Activated naive CD4-positive, alpha-beta T cell treated with anti-CD3 and anti-CD28 coated beads, Interleukin-2, amount 50 U/mL, for 16 hours (primary cell): ENCODE measurements at places on chromosomes 12 and 14.

DNA sequence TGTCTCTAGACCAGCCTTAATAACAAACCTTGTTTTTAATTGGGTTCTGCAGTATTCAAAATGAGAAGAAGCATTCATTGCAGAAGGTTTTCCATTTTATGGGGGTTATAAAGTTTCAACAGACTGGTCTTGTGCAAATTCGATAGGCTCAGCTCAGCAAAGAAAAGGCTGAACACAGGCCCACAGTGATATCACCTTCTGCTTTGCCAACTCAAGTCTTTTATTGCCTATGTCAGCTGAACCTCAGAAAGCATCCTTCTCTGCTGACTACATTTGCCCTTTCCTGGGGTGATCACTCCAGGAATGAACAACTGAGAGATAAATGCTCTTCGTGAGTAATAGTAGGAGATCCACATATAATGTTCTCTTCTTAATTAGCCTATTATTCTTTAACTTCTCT is 134.5 kb upstream of the CCDC175 start:
- DNase-seq = no peak

- DNase-seq = no peak
These were observed 84.0 kb downstream of the PTPN21 start for GRCh38 chr14:88470542-88471440.

DNA sequence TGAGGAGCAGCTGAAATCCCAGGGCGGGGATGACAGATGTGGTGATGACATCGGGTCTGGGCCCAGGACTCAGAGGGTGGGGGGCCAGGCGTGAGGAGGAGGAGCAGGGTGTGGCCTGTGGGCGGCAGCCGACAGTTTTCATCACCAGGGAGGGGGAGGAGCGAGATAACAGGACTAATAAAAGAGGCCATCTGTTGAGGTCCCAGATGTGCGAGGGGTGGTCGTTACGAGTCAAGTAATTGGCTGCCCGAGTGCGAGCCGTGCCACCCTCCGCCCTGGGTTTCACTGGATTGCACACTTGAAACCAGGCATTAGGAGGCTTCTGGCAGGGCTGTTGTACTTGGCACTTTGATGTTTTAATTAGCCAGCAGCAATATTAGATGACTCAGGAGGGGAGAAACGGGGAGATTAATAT is 67.2 kb downstream of the NOS1 start:
- no peak for DNase-seq

DNA sequence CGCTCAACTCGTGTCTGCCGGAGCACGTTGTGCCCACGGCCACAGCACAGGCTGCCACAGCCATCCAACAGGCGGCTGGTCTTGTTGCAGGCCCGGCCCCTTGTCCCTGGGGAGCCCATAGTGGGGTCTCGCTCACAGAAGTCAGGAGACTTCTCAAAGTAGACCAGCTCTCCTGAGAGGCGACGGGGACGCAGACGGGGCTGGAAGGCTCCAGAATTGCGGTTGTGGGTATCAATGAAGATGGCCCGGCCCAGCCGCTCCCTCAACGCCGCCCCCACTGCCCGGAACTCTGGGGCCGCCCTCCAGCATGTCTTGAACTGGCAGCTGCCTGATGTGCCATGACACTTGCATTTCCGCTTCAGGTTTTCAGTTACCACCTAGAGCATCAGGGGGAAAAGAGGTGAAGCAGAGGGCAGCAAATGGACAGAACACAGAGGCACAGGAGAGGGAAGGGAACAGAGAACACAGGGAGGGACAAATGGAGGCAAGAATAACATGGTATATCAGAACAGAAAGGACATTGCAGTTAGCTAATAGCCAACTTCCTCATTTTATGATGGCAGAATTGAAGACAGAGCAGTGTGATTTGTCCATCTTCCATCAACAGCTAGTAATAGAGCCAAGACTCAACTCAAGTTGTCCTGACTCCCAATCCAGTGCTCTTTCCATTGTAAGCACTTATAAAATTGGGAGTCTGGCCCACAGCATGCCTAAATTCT is 5.2 kb downstream of the WNT10B start:
- no peak for DNase-seq

DNA sequence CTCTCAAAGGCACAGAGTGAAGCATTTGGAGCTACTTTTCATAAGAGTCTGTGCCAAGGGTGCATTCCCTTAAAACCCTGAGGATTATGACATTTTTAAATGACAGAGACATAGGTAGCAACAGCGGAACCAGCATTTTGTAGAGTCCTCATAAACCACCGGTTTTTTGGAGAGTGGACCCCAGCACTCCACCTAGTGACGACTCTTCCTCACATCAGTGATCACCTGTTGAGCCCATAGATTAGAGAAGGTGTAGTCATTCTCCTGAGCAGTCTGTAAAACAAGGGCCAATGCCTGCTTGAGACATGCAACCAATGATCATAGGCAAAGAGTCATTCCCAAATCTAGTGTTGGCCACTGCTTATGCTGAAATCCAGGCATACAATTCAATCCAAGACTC is 399.1 kb downstream of the GXYLT1 start:
- no peak for DNase-seq

- no peak for DNase-seq
These were observed 66.3 kb downstream of the ZNF664 start for GRCh38 chr12:124039276-124039675.

DNA sequence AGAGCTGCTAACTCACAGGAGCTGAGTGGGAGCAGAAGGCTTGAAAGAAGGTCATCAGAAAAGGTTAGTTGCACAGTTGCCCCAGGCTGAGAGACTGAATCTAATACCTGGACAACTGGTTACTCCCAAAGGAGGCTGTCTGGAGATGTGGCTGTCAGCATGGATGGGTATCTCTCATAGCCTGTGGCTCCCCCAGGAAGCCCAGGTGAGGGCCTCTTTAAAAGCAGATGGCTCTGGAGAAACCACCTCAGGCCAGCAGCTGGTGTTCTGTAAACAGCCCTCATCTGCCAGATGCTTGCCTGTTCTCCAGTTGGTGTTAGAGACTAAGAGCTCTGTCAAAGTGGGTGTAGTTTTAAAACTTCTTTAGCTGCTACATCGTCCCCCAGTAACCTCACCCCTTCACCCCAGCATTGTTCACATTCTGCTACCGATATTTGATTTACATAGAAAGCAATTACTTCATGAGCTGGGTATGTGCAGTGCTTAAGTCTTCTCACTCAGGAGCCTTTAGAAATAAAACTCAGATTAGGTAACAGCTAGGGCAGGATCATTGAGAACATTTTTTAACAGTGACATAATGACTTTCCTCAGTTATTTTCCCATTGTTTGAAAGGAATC is 25.8 kb downstream of the DACT1 start:
- DNase-seq = no peak

- no peak for DNase-seq
These were observed 660 bp upstream of the HCFC2 start for GRCh38 chr12:104063712-104064030.

DNA sequence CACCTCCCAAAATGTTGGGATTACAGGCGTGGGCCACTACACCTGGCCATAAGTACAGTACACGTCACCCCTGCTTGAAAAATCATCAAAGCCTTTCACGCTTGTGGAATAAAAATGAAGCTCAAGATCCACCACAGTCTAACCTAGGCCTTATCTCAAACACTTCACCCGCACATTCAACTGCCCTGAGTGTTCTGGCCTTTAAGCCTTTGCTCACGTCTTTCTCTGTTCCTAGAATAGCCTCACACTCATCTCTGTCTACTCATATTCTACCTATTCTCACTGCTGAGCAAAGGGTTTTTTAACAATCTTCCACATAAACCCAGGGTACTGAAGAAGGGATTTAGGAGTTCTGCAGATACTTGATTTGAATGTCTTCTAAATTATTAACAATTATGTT is 9.9 kb downstream of the CALCOCO1 start:
- no peak for DNase-seq

- peak; percentile 67 for DNase-seq
These were observed 70.2 kb upstream of the ZFP36L1 start for GRCh38 chr14:68862954-68863594.
